ENCODE measurements at places on chromosomes 2 and 18. TPM values are rescaled to one million over a fixed set of nuclear protein-coding genes. Genes with fewer than 3 reads are reported as not detected.

DNA sequence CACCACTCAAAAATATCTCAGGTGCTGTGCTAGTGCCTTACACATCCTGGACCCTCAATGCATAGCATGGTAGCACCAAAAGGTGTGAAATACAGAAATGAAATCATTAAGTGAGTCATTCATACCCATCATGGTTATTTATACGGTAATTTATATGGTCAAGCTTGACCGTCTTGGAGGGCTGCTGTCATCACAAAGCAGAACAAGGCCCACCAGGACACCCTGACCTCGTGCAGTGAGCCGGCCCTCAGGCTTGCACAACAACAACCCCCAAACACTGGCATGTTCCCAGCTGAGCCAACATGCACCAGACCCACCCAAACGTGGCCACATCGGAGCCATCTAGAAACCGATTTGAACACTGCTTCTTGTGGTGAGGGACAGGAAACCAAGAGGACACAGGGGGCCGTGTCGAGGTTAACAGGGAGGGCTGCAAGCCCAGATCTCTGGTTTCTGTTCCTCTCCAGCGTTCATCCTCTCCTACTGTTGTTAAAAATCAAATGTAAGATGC, 378.5 kb upstream of the ID2 start:
- DNase-seq = no peak

The SPTBN1 gene
- 33.8 TPM for polyA plus RNA-seq

GRCh38 chr2:207283356-207283755, 117.6 kb upstream of the KLF7 start:
- no peak for DNase-seq

The PXDN gene
- 144 TPM for polyA plus RNA-seq

- peak; percentile 29 for DNase-seq
These were observed 169.7 kb upstream of the NOSTRIN start for GRCh38 chr2:168632709-168633121.

DNA sequence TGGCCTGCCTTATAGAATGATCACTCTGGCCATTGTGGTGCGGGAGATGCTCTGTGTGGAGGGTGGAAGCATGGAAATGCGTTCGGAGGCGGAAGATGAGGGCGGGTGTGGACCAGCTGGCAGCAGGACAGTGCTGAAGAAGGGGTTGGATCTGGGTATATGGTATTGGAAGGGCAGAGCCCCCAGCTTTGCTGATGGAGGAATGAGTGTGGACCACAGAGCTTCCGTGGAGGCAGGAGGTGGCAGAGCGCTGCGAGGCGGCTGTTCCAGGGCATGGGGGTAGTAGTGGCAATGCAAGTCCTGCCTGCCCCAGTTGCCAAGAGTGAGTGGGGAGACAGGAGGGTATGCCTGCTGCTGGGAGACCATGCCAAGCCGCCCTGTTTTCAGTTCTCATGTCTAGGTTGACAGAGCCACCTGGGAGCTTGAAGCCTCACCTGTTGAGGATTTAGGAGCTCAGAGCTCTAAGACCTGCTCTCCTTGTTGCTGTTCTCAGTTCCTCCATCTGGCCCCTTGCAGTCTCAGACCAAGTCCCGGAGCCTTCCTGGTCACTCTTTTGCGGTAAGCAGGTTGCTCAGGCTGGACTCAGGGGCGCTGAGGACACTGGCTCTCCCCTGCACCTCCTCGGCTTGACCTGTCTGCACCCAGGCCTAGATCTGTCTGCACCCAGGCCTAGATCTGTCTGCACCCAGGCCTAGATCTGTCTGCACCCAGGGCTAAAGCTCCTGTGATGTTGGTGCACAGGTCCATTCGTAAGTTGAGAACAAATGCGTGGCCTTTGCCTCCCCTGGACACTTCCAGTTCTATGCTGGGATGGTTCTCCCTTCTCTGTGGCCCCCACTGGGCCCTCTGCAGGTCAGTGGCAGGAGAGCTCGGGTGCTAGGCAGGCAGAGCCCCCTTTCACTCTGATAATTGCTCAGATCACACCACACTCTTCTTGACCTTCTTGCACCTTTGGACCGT, 290.5 kb upstream of the HS6ST1 start:
- DNase-seq = no peak

DNA sequence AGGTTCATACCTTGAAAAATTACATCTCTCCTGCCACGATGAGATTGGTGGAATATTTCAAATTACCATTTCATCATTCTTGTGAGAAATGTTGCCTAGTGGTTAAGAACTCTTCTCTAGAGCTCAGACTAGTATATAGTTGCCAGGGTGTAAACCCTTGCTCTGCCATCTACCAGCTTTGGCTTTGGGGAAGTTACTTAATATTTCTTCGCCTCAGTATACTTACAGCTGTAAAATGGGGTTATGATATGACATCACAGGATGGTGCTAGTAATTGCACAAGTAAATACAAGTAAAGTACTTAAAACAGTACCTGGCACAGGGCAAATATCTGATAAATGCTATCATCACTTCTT, 1.5 kb downstream of the SPOPL start:
- no peak for DNase-seq

DNA sequence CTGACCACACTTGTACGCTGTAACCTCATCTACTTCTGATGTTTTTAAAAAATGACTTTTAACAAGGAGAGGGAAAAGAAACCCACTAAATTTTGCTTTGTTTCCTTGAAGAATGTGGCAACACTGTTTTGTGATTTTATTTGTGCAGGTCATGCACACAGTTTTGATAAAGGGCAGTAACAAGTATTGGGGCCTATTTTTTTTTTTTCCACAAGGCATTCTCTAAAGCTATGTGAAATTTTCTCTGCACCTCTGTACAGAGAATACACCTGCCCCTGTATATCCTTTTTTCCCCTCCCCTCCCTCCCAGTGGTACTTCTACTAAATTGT, 2.1 kb downstream of the RHOB start:
- DNase-seq = no peak

The CACNB4 gene
- 0.12 TPM for polyA plus RNA-seq

The CDH7 gene
- not detected for polyA plus RNA-seq

- peak; percentile 94 for DNase-seq
These were observed 95.7 kb upstream of the SLC39A10 start for GRCh38 chr2:195561116-195561921.

The INHBB gene
- polyA plus RNA-seq = 3.9 TPM

The ZAP70 gene
- polyA plus RNA-seq = 0.10 TPM

GRCh38 chr2:168343586-168343985, 96.2 kb upstream of the STK39 start:
- DNase-seq = no peak

The SERPINB3 gene
- polyA plus RNA-seq = not detected

DNA sequence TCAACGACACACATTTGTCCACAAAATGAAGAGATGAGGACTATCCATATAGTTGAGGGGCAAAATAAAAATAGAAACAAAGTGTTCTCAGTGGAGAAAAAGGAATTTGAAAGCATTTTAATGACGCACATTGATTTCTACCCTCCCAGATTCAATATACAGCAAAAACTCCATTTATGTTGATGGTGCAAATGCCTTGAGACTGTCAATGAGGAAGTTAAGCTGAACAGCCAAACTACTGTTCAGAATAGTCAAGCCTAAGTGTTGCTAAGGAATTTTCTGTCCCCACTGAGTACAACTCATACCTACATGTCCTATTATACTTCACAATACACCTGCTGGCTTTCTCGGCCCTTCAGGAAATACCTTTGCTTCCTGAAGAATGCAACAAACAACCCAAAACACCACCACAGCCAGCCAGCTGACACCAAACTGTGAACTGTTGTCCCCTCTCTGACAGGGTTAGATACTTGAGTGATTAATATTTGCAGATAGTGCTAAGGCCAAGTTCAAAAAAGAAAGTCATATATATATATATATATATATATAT, 27.8 kb upstream of the DARS1 start:
- no peak for DNase-seq

DNA sequence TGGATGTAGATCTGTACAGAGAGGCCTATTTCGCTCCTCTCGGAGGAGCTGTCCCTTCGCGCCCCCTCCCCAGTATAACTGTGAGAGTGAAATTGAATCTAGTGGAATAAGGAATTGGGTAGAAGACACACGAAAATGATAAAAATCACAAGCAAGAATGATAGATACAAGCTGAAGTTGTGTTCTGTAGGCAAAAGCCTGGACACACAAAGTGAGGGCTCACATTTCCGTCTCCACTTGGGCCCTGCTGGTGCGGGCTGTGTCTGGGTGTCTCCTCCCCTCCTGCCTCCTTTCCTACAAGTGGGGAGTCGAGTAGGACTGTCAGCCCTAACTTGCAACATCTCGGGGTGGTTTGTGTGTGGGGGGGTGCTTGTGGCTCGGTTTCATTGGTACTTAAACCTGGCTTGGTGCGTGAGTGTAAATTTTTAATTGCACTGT, 457 bp upstream of the SP9 start:
- no peak for DNase-seq

The ZC3H8 gene
- polyA plus RNA-seq = 3.6 TPM

The UGT1A3 gene
- not detected for polyA plus RNA-seq

The ODC1 gene
- 167 TPM for polyA plus RNA-seq

The ZFP36L2 gene
- polyA plus RNA-seq = 4.0 TPM

GRCh38 chr2:42060028-42060427, 12.2 kb downstream of the PKDCC start:
- no peak for DNase-seq

GRCh38 chr2:134667081-134667480, 51.7 kb downstream of the TMEM163 start:
- no peak for DNase-seq

DNA sequence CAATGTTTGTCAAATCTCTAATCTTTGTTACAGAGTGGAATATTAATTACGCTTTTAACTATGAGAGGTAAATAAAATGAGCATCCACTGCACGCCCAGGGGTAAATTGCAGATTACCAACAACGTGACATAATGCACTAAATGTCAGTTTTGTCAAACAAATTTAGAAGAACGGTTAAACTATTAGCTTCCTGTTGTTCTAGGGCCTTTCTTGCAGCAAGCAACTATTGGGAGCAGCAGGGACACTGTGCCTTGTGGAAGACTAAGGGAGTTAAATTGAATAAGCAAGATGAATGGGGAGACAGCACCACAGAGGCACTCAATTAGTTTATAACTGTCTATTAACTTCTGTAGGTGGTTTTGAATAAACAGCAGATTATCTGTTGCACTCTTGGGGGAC, 391.0 kb upstream of the RAB12 start:
- no peak for DNase-seq

The VRK2 gene
- polyA plus RNA-seq = 11.9 TPM

- DNase-seq = no peak
These were observed 206.8 kb downstream of the DCC start for GRCh38 chr18:52546686-52547346.

- no peak for DNase-seq
These were observed 63.0 kb upstream of the TNFRSF11A start for GRCh38 chr18:62262061-62262460.

DNA sequence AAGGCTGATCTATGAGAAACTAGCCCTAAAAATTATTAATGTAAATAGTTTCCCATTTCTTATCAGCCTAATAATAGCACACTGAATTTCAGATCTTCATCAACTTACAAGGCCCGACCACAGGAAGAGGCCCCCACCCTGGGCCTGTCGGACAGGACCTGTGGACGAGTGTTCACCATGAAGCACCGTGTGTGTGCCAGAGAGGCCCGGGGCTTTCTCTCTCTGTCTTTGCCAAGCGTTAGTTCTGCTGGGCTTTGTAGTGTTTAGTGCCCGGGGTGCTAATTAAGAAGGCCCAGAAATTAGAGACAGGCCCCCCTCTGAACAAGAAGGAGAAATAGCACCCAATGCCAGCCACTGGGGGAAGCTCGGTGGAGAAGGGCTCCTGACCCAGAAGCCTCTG, 265.7 kb downstream of the TWIST2 start:
- no peak for DNase-seq

- no peak for DNase-seq
These were observed 132.9 kb downstream of the AGPS start for GRCh38 chr2:177525351-177525924.

The CXCR1 gene
- polyA plus RNA-seq = not detected

GRCh38 chr18:59835605-59836379, 64.0 kb upstream of the PMAIP1 start:
- no peak for DNase-seq

The SCYGR2 gene
- not detected for polyA plus RNA-seq

The C2orf78 gene
- not detected for polyA plus RNA-seq

The ZC3H15 gene
- 54.6 TPM for polyA plus RNA-seq

The QPCT gene
- 18.1 TPM for polyA plus RNA-seq

Data from BJ (cell line).